ENCODE measurements at places on chromosomes 1 and 21. TPM values are rescaled to one million over a fixed set of nuclear protein-coding genes. Genes with fewer than 3 reads are reported as not detected.

- DNase-seq = no peak
Observed at GRCh38 chr1:234593771-234594504, 16.0 kb downstream of the IRF2BP2 start.

GRCh38 chr21:30942192-30942591 is 60.8 kb upstream of the KRTAP11-1 start:
- no peak for DNase-seq

- DNase-seq = no peak
Observed at GRCh38 chr1:91572044-91572443, 71.4 kb downstream of the CDC7 start.

Gene SPRR5
- total RNA-seq = not detected

DNA sequence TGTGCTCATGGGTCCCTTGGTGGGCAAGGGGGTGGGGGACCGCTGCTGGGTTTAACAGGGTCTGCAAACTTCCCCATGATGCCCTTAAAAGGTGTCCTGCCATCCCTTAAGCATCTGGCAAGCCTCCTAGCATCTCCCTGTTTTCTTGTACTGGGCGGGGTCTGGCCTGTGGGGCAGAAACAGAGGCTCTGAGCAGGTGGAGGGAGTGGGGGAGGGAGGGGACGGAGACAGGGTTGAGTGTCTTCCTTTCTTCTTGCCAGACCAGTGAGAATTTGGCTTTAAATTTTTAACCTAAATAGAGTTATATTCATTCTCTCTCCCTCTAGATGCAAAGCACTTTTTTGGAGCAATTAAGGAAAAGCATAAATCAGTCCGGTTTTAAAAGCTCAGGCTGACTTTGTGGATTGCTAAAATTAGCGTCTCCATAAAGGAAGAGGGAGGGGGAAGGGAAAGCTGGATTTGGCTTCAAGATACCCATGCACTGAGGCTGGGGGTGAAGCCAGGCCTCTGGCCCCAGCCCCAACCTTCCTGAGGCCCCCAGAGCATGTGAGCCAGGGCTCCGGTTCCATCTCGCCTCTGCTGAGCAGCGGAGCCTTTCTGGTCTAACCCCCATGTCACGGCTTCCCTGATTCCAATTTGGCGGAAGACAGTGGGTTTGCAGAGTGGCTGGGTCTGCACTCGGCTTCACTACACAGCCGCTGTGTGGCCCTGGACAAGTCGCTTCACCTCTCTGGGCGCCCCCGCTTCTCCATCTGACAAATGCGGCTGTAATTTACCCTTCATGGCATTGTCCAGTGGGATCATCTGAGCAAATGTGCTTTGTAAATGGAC is 25.3 kb downstream of the IGSF21 start:
- no peak for DNase-seq

DNA sequence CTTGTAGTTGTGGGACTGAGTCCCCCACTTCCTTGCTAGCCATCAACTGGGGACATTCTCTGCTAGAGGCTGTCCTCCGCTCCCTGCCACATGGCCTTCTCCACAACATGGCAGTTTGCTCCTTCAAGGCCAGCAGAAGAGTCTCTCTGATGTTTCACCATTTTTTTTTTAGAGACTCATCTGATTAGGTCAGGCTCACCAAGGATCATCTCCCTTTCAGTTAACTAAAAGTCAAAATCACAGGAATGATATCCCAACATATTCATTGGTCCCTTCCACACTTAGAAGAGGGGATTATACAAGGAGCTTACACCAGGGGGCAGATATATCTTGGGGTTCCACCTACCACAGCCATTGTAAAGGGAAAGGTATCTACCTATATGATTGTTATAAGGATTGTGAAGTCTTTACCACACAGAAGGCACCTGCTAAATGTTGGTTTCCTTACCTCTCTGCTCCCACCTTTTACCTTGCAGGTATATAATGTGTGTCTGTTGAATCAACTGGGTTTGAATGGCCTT is 23.3 kb downstream of the RIMKLA start:
- no peak for DNase-seq

Gene MR1
- 3.5 TPM for total RNA-seq

- no peak for DNase-seq
Observed at GRCh38 chr1:61204528-61204927, 122.2 kb downstream of the NFIA start.

Gene GJC2
- 26.6 TPM for total RNA-seq

- no peak for DNase-seq
Observed at GRCh38 chr1:183908079-183908478, 103.2 kb downstream of the RGL1 start.

DNA sequence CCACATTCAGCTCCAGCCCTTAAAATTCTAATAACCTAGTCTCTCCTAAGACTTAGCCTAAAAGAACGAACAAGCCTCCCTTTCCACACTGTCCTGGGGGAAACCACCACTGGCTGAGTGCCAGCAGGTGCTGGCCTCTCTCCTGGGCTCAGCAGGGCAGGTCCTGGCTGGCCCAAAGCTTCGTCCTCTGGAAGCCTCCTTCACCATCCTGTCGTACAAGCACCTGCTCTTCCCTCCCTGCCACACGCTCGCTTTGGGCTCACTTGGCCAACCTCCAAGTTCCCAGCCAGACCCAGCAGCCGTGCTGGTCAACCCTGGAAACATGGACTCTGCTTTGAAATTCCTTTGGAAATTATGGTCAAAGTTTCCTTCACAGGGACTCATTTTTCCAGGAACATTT is 58.2 kb upstream of the SLC25A33 start:
- DNase-seq = no peak

Gene REN
- total RNA-seq = not detected

GRCh38 chr21:43735236-43736091 is 16.5 kb downstream of the PDXK start:
- DNase-seq = no peak
